ENCODE measurements at places on chromosomes 6 and 20.

DNA sequence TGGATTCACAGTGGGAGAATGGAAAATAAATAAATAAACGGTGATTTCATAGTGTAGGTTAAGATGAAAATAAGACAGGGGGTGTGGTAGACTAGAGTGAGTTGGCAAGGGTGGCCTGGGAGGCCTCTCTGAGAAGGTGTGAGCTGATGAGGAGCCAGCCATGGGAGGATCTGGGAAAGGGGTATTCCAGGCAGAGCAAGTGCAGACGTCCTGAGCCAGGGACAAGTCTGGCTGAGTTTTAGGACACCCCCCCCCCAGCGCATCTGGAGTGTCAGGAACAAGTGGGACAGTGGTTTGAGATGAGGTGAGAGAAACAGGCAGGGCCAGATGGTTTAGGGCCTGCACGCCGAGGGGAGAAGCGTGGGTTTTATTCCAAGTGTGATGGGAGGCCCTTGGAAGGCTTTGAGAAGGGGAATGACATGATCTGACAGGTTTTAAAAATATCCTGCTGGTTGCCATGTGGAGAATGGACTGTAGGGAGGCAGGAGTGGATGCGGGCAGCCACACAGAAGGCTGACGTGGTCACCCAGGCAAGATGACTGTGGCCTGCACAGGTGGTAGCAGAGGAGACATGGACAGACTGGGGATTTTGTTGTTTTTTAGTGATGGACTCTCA, 21.1 kb upstream of the CCM2L start:
- DNase-seq: no peak

GRCh38 chr20:62769346-62770071, 26.8 kb upstream of the MRGBP start:
- DNase-seq: no peak

- DNase-seq: no peak
These were observed 386.2 kb upstream of the FLRT3 start for GRCh38 chr20:14723614-14724013.

DNA sequence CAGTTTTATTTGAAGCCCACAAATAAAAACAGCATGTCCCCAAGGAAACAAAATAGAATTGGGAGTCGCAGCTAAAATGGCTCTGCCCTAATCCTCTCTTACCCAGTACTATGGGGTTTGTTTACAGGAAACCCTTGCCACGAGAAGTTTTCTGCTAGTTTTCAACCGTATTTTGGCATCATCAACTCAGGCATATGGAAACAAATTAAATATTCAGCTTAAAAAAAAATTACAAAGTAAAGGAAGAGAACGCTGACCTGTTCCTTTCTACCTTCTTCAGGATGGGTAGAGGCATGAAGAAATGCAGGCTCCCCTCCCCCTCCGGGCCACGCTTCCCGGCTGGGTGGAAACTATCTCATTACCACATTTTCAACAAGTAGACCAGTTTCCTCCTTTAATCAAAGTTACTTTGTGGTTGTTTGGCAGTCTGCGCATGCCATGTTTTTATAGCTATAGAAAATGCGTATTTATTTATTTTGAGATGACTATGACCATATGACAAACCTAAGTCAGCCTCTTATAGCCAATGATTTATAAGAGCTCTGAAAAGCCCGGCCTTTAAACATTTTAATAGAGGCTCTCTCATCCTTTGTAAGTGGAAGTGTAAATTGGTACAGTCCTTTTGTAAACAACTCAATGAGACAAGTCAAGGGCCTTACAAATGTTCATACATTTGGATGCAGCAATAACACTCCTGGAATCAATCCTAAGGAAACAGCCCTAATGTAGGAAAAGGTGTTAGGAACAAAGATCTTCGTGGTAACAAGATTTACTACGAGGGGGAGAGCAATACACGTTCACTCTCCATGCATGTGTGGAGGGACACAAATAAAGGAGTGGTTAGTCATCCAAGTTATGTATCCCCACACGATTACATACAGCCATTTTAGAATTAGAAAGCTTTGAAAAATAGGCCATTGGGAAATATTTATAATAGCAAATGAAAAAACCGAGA, 16.1 kb upstream of the ZNF217 start:
- peak; percentile 89 for DNase-seq

DNA sequence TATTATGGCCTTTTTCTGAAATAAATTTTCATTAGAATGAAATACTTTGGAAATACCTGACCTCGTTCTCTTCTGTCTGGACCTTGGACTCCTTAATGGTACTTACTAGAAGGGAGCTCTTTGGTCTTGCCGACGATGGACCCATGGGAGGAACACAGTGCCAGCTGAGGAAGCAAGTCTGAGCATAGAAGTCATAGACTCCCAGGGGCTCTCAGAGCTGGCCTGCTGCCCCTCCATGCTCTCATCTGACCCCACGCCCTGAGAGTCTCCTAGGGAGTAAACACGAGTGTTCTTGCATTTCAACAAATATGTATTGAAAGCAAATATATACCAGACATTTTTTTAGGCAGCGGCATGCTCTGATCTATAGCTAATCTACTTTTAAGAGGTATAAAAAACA, 87.8 kb downstream of the PLEKHG1 start:
- DNase-seq: no peak

DNA sequence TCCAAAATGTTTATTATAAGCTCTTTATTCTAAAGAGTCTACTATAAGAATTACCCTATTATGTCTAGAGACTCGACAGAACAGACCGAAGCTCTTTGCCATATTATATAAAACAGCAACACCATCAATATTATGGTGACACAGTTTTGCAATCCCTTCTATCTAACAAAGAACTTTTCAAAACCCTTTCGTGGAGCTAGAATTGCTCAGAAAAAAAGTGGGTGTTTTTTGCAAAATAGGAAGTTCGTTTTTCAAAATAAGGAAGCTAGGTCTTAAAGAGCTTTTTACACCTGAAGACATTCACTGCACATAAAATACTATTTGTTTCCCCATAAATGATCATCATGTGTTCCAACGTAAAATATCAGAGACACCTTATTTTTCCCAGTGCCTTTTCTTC, 240.0 kb downstream of the FOXC1 start:
- no peak for DNase-seq
